ENCODE measurements at places on chromosomes 5 and 9.

DNA sequence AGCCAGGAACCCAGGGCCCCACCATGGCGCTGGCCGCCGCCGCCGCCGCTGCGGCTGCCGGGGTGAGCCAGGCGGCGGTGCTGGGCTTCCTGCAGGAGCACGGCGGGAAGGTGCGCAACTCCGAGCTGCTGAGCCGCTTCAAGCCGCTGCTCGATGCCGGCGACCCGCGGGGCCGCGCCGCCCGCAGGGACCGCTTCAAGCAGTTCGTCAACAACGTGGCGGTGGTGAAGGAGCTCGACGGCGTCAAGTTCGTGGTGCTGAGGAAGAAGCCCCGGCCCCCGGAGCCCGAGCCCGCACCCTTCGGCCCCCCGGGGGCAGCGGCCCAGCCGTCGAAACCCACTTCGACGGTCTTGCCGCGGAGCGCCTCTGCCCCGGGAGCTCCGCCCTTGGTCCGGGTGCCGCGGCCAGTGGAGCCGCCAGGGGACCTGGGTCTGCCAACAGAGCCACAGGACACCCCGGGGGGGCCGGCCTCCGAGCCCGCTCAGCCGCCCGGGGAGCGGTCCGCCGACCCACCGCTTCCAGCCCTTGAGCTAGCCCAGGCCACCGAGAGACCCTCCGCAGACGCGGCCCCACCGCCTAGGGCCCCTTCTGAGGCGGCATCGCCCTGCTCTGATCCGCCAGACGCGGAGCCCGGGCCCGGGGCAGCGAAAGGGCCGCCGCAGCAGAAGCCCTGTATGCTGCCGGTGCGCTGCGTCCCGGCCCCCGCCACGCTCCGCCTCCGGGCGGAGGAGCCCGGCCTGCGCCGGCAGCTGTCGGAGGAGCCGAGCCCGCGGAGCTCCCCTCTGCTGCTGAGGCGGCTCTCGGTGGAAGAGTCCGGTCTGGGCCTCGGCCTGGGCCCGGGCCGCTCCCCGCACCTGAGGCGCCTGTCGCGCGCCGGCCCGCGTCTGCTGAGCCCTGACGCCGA, 749 bp downstream of the SOWAHA start:
- no peak for DNase-seq

GRCh38 chr5:38827525-38827924, 18.3 kb upstream of the OSMR start:
- DNase-seq: no peak

DNA sequence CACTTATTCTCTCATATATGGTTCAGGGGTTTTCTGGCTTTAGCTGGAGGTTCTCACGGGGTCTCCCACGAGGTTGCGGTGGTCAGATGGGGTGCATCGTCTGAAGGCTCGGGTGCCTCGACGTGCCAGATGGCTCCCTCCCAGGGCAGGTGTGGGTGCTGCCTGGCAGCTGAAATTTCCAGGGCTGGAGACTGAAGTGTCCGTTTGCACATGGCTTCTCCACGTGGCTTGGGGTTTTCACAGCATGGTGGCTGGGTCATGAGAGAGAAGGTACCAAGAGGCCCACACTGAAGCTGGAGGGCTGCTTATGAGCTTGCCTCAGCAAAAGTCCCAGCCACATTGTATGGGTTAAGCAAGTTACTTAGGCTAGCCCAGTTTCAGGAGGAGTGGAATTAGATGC, 218.6 kb downstream of the AGTPBP1 start:
- no peak for DNase-seq

DNA sequence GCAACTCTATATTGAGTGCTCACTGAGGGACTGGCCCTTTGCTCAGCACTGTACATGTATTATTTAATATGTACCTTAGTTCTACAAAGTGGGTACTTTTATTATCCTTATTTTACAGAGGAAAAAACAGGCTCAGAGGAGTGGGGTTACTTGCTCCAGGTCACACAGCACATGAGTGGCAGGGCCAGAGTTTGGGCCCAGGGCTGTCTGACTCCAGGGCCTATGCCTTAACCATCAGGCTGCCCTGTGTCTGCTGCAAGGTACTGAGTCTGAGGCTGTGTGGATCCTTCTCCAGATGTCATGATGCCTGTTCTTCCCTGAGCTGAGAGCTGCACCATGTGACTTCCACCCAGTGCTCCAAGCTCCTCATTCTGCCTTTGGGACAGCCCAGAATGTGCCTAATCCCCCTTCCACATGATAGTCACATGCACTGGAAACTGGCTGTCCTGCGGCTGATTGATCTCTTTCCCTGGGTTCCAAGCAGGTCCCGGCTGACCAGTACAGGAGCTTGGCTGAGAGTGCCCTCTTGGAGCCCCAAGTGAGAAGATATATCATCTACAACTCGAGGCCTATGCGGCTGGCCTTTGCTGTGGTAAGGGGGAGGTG, 15.4 kb downstream of the TMEM268 start:
- DNase-seq: no peak

DNA sequence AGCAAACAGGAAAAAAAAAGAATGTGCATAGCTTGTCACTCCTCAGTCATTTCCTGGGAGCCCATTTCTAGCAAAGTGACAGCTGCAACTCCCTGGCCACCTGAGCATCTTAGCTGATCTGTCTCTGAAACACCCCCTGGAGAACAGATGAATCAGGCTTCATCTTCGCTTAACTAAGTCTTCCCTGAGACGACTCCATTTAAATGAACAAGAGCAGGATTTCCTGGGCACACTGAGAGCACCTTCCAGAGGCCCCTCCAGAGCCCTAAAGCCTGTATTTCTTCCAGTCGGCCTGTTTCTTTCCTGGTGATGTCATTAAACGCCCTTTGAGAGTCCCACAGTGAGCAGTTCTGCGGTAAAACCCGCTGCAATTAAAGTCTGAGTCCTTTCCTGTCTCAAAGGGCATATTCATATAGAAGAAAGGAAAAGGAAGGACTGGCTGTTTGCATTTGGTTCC, 13.9 kb downstream of the TGFBI start:
- no peak for DNase-seq

DNA sequence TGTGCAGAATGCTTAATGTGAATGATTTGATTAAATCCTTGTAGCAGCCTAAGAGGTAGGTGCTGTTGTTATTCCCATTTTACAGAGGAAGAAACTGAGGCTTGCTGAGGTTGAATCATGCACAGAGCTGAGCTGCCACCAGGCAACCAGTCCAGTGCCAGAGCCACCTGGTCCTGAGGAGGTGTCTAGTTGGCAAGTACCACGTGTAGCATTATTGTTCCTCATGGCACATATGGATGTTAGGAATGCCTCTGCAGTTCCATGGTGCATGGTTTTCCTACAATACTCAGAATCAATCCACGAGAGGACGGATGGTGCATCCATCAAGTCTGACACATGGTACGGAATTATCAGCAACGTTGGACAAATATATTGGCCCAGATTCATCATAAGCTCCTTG, 8.9 kb downstream of the UBE2QL1 start:
- DNase-seq: no peak

DNA sequence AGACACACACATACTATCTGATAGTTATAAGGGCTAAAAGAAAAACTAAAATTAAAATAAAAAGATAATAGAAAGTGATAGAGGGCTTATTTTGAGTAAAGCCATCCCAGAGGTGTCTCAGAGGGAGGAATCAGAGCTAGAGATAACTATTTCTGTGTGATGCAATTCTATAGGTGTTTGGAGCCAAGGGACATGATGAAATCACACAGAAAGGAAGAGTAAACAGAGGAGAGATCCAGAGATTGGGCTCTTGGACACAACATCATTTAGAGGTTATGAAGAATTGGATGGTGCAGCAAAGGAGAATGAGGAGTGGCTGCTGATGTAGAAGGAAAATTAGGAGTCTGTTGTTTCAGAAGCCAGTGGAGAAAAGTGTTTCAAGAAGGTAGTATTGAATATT, 393.5 kb downstream of the DIRAS2 start:
- DNase-seq: no peak

DNA sequence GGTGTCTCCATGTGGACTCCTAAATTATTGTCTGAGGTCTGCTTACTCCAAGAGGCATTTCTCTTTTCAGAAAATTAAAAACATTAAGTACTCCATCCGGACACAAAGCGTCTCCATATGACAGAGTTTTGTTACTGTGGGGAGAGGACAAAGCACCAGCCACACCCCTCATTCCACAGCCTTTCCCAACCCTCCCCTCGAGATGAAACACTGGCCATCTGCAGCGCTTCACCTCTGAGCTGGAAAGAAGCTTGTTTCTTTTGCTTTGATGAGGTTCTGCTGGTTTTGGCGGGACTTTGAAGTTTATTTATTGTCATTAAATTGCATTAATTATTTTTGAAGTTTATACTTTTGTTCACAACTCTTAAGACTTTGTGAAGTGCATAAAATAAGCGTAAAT, 27.6 kb upstream of the NKD2 start:
- DNase-seq: no peak

GRCh38 chr9:112894041-112894440, 3.4 kb upstream of the SLC46A2 start:
- DNase-seq: no peak

DNA sequence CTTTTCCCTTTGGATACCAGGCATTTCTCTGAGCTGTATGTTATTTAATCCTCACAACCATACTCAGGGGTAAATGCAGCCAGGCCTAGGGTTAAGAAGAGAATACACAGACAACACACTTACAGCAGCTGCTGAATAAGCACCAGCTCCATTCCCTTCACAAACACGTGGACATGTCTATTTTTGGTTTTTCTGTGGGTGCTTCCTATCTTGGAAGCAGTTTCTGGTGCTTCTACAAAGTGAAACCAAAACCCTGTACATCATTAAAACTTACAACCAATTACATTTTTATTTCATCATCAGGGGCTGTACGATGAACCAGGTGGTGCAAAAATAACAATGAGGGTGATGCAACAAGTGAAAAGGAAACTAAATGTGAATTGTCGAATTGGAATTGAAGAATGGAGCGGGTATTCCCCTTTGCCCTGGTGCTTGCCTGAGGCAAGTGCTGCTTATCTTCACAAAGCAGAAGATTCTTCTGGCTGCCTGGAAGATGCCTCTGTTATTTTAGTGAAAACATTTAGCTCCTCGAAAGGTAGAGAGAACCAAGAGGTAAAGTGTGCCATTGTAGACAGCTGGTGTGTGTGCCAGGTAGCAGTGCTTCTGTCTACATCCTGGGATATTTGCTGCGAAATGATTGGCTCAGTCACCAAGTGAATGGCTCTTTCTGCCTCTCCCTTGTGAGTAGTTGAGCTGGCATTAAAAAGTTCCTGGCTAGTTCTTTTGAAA, 18.6 kb upstream of the IFNB1 start:
- no peak for DNase-seq

DNA sequence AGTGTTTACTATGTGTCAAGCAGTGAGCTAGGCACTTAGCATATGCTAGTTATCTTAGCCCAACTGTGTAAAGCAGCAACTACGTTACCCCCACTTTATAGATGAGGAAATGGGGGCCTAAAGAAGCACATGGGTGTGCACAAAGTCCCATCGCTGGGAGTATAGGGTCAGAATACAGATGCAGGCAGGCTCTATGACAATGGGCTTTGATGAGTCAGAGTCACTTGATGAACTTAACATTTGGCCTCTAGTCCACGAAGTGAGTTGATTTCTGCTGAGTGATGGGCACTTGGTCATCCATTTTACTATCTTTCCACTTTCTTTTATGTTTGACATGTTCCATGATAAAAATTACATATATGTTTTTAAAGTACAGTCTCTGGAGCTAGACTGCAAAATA, 204.3 kb downstream of the TRIM32 start:
- no peak for DNase-seq

DNA sequence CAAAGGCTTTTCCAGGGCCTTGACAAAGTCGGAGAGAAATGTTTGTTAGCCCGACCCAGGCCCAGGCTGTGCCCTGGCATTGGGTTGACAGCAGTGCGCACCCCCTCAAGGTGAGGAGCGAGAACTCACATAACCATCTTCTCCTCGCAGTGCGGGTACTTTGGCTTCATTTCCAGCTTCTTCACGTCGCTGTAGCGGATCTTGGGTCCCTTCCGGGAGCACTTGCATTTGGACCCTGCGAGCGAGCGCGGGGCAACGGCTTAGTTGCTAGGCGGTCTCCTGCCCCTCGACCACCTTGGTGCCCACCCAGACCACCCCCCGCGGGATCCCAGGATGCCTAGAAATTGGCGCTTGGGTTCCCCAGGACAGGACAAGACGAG, 496 bp downstream of the CXCL14 start:
- DNase-seq: no peak

- no peak for DNase-seq
Measured at GRCh38 chr5:62208218-62208852, 97.7 kb upstream of the KIF2A start.

- DNase-seq: no peak
Measured at GRCh38 chr9:35842795-35843194, 13.8 kb downstream of the TMEM8B start.

- DNase-seq: no peak
Measured at GRCh38 chr5:6448622-6449464, at the start of gene UBE2QL1. Gene UBE2QL1 (plus strand): TSS chr5:6448859. CDS start chr5:6448894, 35 bp downstream.

GRCh38 chr5:68542207-68542606, 326.7 kb downstream of the PIK3R1 start:
- DNase-seq: no peak

- no peak for DNase-seq
Measured at GRCh38 chr5:125549322-125549911, 803.0 kb upstream of the ZNF608 start.

DNA sequence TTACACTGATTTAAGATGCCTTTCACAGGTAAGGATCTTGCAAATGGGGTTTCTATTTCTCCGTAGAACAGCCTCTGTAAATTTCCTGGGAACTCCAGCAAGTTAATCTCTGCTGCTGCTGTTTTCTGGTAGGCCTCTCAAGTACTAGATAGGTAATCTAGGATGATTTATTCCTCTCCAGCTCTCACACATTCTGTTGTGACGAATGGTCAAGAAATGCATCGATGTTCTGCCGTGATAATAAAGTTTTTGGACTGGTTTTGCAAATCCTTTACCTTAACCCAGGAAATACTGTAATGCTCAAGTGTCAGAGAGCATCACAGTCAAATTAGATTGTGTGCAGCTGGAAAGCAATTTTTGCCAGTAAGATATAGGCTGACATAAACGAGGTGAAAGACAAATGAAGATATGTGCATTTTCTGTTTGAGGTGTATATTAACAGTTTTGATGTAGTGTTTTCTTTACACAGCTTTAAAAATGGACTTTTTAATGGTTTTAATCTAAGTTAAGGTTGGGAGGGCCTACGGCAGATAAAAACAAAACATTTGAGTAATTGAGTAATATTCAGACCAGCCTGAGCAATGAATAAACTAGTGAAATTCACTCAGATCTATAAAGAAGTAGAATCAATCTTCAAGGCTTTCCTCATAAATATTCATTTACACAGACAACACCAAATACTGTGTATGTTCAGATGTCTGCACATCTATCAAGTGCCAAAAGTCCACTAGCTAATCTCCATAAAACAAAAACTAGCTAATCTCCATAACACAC, 300.6 kb upstream of the EDIL3 start:
- no peak for DNase-seq

- DNase-seq: no peak
Measured at GRCh38 chr5:73534011-73534644, 31.3 kb downstream of the ANKRA2 start.

GRCh38 chr9:131490514-131490913, 12.2 kb upstream of the POMT1 start:
- no peak for DNase-seq

- DNase-seq: peak; percentile 22
Measured at GRCh38 chr9:35051069-35051967, 21.1 kb downstream of the VCP start.

All from activated CD4-positive, alpha-beta T cell treated with anti-CD3 and anti-CD28 coated beads for 1 hour (primary cell).